Inflammatory macrophage treated with lipopolysaccharide for 4 hours (primary cell): ENCODE measurements at places on chromosomes 11 and 22.

GRCh38 chr11:81286550-81286949, 1447.1 kb downstream of the FAM181B start:
- DNase-seq: no peak

DNA sequence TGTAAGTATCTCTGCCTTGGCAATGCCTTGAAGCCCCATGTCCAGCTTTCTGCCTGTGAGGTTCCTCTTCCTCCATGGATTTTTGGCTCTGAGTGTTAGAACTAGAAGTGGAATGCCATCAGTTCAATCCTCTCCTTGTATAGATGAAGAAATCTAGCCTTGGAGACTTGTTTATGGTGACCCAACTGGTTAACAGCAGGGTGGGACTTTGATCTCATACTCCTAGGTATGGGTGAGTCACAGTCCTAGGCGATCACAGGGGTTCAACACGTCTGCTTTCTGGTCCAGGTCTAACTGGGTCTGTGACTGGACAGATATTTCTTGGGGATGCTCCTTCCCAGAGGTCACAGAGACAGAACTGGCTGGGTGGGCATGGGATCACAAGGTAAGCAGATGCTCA, 9.2 kb upstream of the MTFP1 start:
- no peak for DNase-seq

GRCh38 chr22:36873614-36874308, 13.0 kb downstream of the NCF4 start:
- DNase-seq: peak; percentile 88

DNA sequence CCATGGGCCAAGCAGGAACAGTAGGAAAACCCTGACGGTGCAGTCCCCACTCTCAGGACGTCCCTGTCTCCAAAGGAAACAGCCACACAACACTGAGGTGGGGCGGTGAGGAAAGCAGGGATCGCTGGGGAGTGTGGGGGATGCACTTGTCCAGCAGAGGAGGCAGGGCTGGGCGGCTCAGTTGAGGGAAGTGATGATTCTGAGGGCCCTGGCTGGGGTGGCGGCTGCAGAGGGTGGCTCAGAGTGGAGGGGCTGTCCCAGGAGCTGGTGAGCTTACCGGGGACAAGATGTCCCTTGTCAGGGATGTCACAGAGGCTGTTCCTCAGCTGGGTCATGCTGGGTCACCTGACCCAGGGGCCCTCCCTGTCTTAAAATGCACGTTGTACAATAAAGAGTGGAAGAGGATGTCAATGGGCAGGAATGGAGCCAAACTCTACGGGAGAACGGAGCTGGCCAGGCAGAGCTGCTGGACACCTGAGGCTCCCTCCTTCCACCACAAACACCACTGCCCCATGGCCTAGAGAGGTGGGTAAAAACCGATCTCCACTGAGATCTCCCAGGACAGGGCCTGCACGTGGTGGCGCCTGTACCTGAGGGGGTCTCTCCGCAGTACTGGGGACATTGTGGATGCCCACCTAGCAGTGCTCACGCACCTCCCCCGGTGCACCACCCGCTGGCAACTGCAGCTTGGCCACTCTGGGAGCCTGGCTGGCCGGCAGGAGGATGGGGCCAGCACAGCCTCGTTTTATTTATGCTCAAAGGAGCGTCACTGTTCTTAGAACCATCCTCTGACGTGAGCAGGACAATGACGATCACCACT, 9.7 kb upstream of the EFCAB6 start:
- DNase-seq: no peak

DNA sequence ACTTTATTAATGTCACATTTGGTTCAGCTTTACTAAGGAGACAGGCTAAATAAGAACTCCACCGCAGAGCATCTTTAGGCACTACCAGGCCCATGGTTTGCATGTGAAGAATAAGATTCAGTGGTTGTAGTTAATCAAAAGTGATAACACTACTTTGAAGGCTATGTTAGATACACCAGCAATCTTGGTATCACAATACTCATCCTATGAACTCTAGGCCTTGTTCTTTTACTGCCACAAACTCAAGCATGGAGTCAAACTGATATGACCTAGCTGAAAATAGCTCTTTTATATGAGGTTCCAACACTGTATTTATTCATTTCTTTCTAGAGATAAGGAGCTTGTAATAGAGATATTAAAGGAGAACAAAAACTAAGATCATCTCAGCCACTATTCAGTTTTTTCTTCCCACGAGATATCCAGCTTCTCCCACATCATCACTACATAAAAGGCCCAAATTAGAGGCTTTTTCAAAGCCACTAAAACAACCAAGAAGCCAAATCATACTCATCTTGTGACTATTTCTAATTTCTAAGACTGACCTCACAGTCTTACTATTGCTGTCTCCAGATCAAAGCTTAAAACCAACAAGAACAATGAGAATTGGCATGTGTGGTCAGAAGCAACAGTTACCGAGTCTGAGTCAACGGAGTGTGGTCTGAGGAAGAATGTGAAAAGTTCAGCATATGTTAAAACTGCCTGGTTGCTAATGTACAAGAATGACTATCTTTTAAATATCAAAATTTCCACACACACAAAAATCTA, 25.1 kb upstream of the GUCY1A2 start:
- DNase-seq: peak; percentile 30

DNA sequence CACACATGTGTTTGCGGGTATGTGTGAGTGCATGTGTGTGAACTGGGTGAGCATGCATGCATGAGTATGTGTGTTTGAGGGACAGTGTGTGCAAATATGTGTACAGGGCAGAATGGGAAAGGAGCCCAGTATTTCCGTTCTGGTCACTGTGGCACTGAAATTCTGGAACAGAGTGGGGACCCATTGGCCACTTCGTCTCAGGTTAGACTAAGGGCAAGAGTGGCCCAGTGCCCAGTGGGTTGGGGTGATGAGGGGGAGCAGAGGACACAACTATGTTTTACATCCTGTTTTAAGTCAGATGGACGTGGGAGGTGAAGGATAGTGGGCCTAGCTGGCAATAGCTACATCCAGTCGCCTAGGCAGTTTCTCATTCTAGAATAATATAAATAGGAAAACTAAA, 438.5 kb downstream of the DYNC2H1 start:
- no peak for DNase-seq

- peak; percentile 4 for DNase-seq
Observed at GRCh38 chr22:26770624-26771023, 113.2 kb downstream of the MIAT start.

GRCh38 chr11:32141745-32142546, 51.1 kb downstream of the RCN1 start:
- no peak for DNase-seq

- DNase-seq: peak; percentile 75
Observed at GRCh38 chr11:64226507-64227051, 505 bp downstream of the NUDT22 start.

- no peak for DNase-seq
Observed at GRCh38 chr11:28472904-28473303, 364.7 kb downstream of the METTL15 start.

DNA sequence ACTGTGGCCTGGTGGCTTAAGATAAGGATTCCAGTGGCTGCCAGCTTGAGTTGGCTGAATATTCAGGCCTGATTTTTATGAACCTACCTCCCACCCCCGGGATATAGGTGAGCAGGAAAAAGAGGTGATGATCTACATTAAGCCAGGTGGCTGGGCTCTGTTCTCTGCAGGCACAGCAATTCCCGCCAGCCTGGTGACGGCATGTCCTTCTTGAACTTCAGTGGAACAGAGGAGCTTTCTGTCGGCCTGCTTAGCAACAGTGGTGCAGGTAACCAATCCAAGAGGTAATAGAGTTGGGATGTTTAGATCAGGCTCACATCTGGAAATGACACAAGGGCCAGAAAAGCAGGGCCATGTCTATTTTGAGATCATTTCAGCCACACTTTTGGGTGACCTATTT, 68.7 kb downstream of the DEPDC5 start:
- no peak for DNase-seq

DNA sequence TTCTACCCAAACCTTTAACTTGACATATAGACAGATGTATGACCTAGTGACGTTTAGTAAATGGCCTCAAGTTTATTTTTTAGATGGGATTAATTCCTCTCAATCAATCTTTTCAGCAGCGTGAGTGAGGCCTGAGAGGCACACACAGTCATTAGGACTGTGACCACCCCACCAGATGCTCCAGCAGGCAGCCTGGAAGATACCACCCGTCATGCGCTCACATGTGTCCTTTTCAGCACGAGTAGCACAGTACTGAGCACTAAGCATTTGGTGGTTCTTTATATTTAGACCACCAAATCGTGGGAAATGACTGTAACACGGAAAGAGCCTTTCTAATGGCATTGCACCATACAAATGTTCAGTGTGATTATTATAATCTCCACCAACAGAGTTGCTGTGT, 354.6 kb upstream of the DDI1 start:
- no peak for DNase-seq

GRCh38 chr11:87295237-87295636, 257.5 kb downstream of the TMEM135 start:
- no peak for DNase-seq

GRCh38 chr11:62088331-62088933, 35.4 kb upstream of the INCENP start:
- no peak for DNase-seq

GRCh38 chr22:42785706-42786499, 65.2 kb upstream of the A4GALT start:
- DNase-seq: no peak

DNA sequence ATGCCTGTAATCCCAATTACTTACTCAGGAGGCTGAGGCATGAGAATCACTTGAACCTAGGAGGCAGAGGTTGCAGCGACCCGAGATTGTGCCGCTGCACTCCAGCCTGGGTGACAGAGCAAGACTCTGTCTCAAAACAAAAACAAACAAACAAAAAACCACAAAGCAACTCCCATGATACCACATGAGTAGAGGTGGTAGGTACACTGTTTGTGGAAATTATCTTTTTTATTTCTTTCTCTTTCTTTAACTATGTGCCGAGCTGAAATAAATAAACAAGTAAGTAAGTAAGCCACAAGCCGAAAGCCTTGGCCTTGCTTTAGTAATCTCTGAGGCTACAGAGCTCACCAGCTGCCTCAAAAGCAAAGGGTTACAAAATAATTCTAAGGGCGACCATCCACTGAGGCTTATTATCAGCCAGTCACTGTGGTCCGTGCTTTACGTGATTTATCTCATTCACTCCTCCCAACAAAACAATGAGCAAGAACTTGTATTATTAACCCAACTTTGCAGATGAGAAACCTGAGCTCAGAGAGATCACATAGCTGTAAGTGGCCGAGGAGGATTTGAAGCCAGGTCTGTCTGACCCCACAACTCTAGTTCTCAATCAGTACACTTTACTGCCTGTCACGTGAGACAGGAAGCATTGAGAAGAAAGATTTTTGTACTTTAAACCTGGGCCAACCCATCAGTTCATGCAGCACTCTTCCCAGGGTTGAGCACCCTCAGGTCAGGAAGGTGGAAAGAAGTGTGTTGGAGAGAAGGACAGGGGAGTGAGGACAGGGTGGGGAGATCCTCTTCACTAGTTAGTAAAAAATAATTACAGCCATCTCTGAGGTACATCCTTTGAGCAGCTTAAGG, 69.8 kb upstream of the MTMR2 start:
- DNase-seq: no peak

GRCh38 chr22:25334162-25334490, 114.7 kb downstream of the CRYBB2 start:
- DNase-seq: peak; percentile 53

GRCh38 chr11:14320020-14320419, 39.0 kb downstream of the RRAS2 start:
- DNase-seq: no peak

DNA sequence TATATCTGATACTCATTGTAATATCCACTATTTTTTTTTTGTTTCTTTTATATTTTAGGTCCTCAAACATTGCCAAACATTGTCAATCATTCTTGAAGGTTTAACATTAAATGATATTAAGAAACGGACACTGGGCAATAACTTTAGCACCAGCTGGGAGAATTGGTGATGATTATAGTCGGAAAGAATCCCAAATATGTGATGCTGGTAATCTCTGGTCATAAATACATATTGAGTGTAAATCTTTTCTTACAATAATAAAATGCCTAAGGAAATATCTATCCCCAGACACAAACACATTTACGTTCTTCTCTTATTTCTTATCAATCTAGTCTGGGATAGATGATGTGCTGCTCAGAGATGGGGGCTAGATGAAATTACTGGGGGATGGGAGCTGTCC, 25.2 kb downstream of the OR51E2 start:
- DNase-seq: no peak
